ENCODE measurements at places on chromosomes 16 and 17.
A peak's percentile ranks its signal among the peaks of the same experiment; 100 is the strongest.

- DNase-seq: no peak
Observed at GRCh38 chr17:17606416-17607000, 15.0 kb upstream of the PEMT start.

GRCh38 chr17:74276541-74277009 is 2.5 kb downstream of the DNAI2 start:
- DNase-seq: no peak

DNA sequence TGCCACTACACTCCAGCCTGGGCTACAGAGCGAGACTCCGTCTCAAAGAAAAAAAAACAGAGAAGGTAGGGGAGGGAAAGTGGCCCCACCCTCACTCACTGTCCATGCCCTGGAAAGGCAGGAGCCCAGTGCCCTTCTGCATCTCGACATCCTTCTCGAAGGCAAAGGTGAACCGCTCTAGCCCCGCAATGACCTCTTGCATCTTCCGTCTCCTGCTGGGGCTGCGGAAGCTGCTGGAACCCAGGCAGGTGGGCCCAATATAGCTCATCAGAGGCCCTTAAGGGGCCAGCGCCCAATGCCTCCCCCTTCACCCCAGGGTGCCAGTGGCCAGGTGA is at the start of gene CPSF4L:
Gene CPSF4L (minus strand): TSS at position 264 of the 335 bp plus-strand sequence. CDS start 62 bp downstream, at position 202.
- DNase-seq: no peak

- DNase-seq: no peak
Observed at GRCh38 chr17:35666070-35666469, 65.4 kb upstream of the RASL10B start.

DNA sequence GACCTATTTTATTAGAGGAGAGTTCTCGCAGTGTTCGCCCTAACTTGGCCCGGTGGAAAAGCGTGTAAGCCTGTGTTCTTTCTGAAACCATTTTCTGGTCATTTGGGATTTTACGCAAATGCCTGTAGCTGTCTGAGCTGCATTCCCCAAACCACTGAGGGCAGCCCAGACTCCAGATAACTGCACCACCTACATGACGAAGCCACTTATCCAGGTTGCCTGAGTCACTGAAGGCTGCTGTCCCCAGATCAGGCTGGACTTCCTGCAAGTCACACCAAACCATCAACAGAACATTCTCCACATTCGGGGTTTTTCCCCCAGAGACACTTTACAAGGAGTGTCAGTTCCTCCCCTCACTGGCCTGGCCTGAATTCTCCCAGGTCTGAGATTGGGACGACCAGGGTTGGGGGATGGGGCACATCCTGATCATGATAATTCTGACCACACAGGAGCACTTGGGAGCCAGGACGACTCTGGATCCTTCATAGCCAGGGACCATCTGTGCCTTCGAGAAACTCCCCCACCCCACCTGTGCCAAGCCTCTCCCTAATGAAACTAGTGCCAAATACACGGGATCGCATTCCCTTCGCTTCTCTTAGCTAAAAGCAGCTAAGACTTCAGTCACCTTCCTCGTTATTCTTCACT is 2.3 kb downstream of the RPRML start:
- no peak for DNase-seq

- no peak for DNase-seq
Observed at GRCh38 chr17:67289181-67289876, 44.3 kb upstream of the HELZ start.

- DNase-seq: no peak
Observed at GRCh38 chr17:76504117-76504516, 2.9 kb upstream of the RHBDF2 start.

DNA sequence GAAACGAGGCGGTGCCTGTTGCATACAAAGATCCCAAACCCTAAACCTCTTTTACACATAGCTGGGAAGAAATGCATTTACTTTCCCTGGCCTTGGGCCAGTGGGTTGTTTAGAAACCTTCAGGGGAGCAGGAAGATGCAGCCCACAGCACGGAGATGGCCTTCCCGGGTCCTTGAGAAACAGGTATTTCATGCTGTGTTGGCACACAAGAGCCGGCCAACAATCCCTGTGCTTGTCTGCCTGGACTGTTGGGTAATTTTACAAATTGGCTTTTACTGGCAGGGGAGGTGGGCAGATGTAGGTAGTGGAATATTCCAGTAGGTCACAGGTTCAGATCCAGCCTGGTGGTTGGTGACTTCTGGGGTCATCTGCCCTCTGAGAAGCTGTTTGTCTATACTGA is 148.0 kb downstream of the FOXL1 start:
- no peak for DNase-seq

DNA sequence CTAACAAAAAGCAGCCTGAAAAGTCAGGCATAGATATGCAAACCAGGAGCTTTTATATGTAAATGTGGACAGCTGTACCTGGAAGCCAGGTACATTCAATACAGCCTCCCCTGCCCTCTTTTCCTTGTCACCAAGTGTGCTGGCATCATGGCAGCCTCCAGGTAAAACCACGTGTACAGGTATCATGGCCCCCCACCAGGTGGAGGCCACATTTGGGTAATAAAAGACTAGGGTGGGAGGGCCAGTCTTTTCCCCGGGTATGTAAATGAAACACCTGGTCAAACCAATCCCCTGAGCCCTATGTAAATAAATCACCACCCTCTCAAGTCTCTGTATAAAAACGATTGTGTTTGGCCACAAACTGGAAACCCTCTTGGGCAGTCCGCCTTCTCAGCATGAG is 226.4 kb upstream of the GOT2 start:
- DNase-seq: no peak

GRCh38 chr17:19729900-19730299 is 13.5 kb upstream of the SLC47A2 start:
- DNase-seq: no peak

DNA sequence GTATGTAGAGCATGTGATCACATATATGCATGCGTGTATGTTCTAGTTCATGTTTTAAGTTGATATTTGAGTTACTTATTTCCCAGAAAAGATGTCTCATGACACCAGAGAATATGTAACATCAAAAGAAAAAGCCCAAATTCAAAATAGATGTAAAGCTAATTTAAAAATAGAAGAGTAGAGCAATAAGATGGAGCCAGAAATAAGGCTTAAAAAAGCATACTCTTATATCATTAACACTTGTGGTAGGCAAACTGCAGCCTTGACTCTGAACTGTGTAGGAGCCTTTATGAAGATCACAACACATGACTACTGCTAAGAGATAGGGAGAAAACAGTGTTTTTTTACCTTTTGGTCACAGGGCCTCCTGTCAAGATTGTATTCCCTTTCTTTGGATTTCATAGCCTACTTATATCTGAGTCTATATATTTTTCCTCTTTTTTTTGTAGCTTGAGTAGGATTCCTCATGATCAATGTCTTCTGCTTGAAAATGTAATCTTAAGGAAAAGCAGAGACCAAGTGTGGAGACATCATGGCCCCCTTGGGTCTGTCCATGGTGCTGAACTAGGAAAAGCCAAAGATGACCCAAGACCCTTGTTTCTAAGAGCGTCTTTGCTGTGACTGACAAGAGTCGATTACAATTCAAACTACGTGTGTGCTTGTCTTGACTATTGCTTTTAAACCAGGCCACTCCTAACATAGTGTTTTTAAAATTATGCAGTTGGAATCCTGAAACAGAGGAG is 390.4 kb downstream of the SHISA9 start:
- DNase-seq: no peak

GRCh38 chr17:47762728-47763127 is 29.7 kb downstream of the TBX21 start:
- DNase-seq: no peak

- DNase-seq: no peak
Observed at GRCh38 chr17:10305398-10305797, 67.4 kb downstream of the MYH13 start.

GRCh38 chr16:14286368-14287230 is 215.5 kb downstream of the MRTFB start:
- DNase-seq: peak; percentile 34

GRCh38 chr16:72812672-72813071 is 235.3 kb downstream of the ZFHX3 start:
- no peak for DNase-seq

DNA sequence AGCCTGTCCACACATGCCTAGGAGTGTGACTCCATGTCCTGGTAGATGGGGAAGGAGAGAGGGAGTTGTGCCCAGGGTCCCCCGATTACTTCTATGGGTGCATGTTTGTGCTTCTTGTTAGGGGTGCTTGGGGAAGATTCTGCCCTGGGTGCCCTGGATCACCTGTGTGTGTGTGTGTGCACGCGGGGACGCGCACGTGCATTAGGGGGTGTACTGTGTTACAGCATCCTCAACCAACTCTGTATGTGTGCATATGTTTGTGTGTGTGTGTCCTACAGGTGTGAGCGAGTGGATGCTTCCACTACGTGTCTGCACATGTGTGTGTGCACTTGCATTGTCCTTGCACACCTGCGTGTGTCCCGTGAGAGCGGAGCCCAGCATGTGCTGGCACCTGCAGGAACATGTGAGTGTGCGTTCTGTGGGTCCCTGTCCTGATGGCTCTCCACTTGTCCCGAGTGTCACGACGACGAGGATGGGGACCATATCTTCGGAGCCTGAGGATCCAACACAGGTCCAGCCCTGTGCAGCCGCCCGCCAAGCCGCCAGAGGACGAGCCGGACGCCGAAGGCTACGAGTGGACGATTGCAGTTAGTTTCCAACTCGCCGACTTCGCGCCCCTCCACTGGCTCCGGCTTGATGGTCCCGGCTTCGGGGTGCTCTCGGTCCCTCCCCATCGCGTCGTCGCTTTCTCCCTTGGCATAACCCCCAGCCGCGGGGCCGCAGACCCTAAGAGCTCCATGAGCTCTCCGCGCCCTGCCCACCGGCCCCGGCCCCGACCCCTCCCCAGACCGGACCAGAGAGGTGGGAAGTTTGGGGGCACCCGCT is 6.0 kb upstream of the TBC1D3B start:
- no peak for DNase-seq

DNA sequence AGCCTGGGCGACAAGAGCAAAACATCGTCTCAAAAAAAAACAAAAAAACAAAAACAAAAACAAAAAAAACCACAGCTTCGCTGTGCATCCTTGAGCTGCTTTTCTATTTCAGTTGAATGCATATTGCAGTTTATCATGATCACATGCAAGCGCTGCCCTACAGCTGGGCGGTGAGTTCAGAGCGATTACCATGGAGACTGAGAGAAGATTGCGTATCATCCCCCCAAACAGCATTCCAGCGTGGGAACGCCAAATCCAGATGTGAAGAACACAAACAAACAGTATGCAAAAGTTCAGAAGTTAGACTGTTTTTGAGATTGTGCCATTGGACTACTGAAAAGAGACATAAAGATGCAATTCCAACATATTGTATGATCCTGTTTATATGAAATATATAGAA is 15.1 kb upstream of the SLC52A1 start:
- DNase-seq: no peak

- DNase-seq: no peak
Observed at GRCh38 chr17:37483311-37484039, 6.2 kb upstream of the DUSP14 start.

- DNase-seq: no peak
Observed at GRCh38 chr17:61010661-61011170, 333.1 kb downstream of the BCAS3 start.

GRCh38 chr17:28950017-28950751 is 1.1 kb downstream of the PHF12 start:
- DNase-seq: peak; percentile 66

DNA sequence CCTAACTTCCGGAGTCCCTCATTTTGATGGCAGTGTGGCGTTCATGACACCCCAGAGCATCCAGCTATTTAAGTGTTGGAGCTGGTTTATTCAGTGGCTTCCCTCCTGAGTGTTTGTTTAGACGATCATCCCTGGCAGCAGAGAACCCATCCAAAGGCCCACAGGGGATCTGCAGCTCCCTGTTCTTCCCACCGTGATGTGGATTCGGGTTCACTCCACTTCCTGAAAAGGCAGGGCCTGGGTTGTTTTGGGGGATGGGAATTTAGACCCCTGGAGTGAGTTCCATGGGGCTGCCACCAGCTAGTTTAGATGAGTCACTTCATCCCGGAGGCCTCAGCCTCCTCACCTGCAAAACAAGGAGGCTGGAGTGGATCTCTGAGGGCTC is 2.3 kb downstream of the KSR1 start:
- no peak for DNase-seq

DNA sequence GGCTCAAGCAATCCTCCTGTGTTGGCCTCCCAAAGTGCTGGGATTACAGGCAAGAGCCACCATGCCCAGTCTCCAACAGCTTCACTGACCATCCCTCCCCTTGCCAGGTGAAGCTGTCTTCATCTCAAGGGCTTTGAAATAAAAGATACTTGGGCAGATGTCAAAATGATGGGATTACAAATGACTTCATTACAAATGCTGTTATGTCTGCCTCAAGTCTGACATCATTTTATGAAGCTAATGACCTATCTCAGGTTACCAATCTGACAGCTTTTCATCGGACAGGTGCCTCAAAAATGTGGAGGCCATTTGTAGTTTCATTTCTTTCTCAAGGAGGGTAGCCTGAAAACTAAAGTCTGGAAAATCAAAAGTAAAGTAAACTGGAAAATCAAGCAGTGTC is 323.7 kb upstream of the TBX2 start:
- DNase-seq: no peak

- DNase-seq: peak; percentile 67
Observed at GRCh38 chr17:41801374-41802271, 10.1 kb downstream of the P3H4 start.

DNA sequence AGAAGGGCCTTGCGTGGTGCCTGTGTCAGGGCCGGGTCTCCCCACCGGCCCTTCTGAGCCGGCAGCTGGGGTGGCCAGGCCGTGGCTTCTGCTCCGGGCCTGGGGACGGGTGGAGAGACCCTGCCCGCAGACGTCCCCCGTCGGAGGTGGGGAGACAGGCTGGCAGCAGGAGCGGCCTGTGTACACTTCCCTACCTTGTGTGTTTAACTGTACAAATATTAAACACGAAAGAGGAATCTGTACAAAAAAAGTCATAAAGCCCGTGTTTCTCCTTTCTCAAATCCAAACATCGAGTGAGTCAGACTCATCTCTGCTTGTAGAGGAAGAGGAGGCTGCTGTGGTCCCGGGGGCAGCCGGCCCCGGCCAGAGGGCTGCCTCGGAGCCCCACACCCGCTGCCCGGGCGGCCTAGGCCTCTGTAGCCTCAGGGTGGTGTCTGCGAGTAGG is 2.0 kb downstream of the CACNA1H start:
- DNase-seq: no peak

DNA sequence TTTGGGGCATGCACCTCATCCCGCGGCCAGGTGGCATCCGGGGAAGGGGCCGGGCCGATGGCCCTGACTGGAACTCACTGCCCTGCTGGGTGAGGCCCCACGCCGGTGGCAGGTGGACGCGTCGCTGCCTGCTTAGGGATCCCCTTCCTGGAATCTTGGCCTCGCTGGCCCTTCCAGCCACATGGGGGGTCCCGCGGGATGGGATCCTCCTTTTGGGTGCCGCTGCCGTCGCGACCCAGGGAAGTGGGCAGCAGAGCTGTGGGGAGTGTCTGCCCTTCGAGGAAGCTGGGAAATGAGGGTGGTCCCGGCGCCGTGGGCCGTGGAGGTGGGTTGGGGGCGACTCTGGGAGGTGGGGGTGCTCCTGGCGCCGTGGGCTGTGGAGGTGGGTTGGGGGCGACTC is 12.8 kb downstream of the METRNL start:
- no peak for DNase-seq

DNA sequence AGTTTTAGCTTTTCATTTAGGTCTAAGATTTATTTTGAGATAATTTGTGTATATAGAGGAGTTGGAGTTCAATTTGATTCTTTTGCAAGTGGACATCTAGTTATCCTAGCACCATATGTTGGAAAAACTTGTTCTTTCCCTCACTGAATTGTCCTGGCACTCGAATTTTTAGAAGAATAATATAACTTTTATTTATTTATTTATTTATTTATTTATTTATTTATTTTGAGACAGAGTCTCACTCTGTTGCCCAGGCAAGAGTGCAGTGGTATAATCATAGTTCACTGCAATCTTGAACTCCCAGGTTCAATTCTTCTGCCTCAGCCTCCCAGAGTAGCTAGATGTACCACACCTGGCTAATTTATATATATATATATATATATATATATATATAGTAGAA is 29.4 kb downstream of the PPM1E start:
- DNase-seq: no peak
